ENCODE measurements at places on chromosomes 1 and 21. TPM values are rescaled to one million over a fixed set of nuclear protein-coding genes. Genes with fewer than 3 reads are reported as not detected.

FAM43B gene
- not detected for polyA plus RNA-seq

MAB21L3 gene
- polyA plus RNA-seq: not detected

RTCA gene
- polyA plus RNA-seq: 18.0 TPM

AADACL3 gene
- not detected for polyA plus RNA-seq

TMEM125 gene
- polyA plus RNA-seq: not detected

G0S2 gene
- polyA plus RNA-seq: 1.4 TPM

KPRP gene
- not detected for polyA plus RNA-seq

EDN2 gene
- polyA plus RNA-seq: not detected

S100A3 gene
- polyA plus RNA-seq: not detected

PFDN2 gene
- 88.5 TPM for polyA plus RNA-seq

BARHL2 gene
- polyA plus RNA-seq: not detected

PEF1 gene
- polyA plus RNA-seq: 140 TPM

NIBAN1 gene
- 0.23 TPM for polyA plus RNA-seq

DAB1 gene
- polyA plus RNA-seq: not detected
